ENCODE measurements at places on chromosomes 11 and 22.
A peak's percentile ranks its signal among the peaks of the same experiment; 100 is the strongest.

GRCh38 chr11:34671946-34672345, 51.1 kb downstream of the EHF start:
- DNase-seq = no peak

DNA sequence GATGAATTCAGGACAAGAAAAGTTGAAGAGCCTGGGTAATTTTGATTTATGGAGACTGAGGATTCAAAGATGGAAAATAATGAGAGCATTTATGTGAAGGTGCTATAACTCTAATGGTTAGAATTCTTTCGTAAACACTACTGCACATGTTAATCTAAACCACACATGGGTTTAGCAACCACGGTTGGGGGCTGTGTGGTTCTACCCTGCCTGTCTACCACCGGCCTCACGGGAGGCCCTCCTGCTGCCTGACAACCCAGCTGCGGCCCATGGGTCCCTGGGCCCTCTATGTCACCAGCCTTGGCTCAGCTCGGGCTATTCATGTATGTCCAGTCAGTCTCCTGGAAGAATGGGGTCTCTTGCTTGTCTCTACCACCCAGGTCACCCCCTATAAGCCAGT, 68.5 kb upstream of the ARFGAP3 start:
- no peak for DNase-seq

DNA sequence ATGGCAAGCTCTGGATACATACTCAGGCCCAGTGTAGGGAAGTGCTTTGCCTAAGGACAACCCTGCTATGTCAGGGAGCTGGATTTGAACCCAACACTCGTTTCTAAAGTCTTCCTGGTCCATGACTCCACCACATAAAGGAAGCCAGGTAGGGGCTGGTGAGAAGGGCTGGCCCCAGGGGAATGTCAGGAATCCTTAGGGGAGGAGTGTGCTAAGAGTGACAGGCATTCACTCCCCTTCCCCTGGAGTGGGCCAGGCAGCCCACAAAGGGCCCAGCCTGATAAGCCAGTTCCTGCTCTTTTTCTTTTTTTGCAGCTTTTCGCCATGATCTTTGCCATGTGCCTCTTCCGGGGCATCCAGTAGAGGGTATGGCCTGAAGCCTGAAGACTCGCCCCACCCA, 21.9 kb downstream of the TP53I11 start:
- peak; percentile 42 for DNase-seq

DNA sequence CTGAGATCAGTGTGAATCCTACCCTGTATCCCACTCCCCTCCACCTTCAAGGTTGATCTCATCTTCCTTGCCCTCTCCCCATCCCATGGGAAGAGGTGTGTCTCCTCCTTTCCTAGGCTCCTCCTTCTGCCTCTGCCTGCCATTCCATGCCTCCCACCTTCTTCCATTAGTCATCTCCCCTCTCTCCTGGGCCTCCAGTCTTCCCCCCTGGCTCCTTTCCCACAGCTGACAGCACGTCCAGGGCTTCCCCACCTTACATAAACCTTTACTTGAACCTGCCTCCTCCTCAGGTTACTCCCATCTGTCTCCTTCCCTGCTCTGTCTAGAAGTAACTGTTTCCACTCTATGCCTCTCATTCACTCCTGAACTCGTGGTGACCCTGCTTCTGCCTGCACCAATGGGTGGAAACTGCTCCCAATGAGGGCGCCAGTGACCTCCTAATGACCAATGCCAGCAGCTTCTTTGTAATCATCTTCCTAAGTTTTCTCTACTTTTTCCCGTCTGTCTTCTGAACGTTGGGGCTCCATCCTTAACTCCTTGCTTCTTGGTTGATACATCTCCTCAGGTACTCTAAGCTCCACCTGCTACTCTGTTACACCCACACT, 266.9 kb upstream of the NARS2 start:
- DNase-seq = peak; percentile 48

GRCh38 chr22:37930270-37930951, 23.0 kb downstream of the C22orf23 start:
- no peak for DNase-seq

- peak; percentile 67 for DNase-seq
Measured at GRCh38 chr11:102452461-102453301, at the start of gene TMEM123. TMEM123 (minus strand) TSS chr11:102452765; CDS start chr11:102452623, 142 bp downstream.

DNA sequence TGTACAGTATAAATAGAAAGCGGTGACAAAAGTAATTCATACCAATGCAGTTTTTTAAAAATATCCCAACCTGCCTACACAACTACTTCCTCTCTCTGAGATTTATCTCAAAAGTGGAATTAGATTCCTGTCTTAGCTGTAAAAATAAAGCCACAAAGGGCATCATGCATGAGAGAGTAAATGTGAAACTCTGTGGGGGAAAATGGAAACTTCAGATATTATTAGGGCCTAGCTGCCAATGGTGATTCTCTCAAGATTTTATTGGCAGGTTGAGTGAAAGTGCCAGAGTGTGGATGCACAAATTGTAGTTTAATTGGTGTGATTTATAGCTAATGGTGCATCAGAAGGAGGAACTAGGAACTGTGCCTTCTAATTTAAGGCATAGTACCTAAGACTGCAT, 356.9 kb upstream of the CCDC90B start:
- no peak for DNase-seq

- DNase-seq = no peak
Measured at GRCh38 chr22:44436736-44437135, 61.3 kb downstream of the RTL6 start.

DNA sequence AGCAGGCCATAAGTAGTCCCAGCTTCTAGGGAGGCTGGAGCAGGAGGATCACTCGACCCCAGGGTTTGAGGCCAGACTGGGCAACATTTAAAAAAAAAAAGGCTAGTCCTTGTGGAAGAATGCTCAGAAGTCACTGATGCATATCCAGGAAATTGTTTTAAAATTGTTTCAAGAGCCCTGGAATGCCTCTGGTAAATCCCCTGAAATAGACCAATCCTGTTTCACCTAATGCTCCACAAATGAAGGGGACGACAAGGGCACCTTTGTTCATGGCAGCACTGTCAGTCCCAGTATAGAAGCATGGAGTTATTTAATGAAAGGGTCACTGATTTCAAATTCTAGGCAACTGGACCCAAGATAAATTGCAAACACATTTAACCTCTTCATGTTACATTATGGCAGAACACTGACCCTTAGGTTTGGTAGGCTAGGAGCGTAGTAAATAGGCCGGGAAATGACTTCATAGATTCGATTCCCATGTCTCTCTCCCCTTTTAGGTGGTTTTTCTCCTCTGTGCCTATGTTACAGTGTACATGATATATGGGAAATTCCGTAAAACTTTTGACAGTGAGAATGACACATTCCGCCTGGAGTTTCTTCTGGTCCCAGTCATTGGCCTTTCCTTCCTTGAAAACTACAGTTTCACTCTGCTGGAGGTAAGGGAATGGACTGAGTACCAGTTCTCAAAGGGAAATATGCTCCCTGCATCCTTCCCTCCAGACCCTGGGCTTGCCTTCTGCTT, 11.4 kb downstream of the KDELR3 start:
- DNase-seq = no peak

DNA sequence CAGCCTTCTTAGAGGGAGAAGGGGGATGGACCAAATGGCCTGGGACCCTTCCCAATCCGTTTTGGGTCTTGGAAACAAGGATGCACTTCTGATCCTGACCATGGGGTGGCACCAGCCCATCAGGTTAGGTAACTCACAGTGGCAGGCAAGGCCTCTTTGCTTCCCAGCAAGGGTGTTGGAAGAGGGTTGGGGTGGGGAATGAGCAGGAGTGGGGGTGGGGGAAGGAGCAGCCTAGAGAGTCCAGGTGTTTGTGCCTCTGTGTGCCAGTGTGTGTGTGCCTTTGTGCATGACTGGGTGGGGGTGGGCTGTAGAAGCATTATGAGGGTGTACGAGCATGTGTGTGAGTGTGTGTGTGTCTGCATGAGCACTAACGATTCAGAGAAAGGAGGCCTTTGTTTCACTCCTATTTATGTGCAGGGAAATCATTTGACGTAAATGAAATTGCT, 213.1 kb downstream of the INSC start:
- peak; percentile 45 for DNase-seq

DNA sequence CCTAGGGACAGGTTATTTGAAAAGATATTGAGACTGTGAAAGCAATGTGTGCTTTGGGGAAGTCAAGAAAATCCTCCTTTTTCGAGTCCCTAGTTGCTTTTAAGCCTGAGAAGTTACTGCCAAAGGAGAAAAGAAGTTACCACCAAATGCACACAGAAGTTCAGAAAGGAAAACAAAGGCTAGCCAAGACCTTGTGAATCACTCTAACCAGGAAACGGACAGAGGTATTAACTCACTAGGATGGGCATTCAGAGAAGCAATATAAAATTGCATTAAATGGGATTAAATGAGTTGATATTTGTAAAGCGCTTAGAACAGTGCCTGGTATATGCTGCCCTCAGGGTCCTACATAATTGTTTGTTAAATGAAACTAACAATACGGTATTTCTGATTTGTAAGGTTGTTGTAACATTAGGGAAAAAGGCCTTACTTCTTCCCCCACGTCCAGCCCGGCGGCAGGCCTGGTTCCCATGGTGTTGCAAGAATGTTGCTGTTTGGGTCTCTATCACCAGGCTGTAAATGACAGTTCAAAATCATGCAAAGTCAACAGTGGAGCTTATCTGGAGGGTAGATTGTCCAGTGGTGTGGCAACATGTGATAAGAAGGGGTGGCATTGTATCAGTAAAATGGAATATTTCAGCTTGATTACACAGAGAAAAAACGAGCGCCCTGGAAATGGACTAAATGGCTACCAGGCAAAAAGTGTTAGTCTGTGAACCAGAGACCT, 7.1 kb downstream of the TMA7B start:
- no peak for DNase-seq

All from mesothelial cell of epicardium (in vitro differentiated cells).